Tibial artery (tissue), 4 donors: ENCODE measurements at places on chromosomes 5 and 9.

GRCh38 chr5:50855001-50855400 lies 188.6 kb downstream of the PARP8 start:
- DNase-seq: no peak

GRCh38 chr5:158616707-158617106 lies 483.0 kb downstream of the EBF1 start:
- DNase-seq: no peak

GRCh38 chr9:136363949-136364748 lies 605 bp upstream of the DNLZ start:
- no peak for DNase-seq

- no peak for DNase-seq
These were observed 240.9 kb downstream of the SYK start for GRCh38 chr9:91042541-91042940.

- DNase-seq: no peak
These were observed at the start of gene RANBP3L for GRCh38 chr5:36301858-36302603. Gene RANBP3L, minus strand, starts transcription at chr5:36301902. Its CDS starts 486 bp downstream, at chr5:36301416.

GRCh38 chr5:111337688-111338087 lies 113.5 kb downstream of the CAMK4 start:
- DNase-seq: no peak

DNA sequence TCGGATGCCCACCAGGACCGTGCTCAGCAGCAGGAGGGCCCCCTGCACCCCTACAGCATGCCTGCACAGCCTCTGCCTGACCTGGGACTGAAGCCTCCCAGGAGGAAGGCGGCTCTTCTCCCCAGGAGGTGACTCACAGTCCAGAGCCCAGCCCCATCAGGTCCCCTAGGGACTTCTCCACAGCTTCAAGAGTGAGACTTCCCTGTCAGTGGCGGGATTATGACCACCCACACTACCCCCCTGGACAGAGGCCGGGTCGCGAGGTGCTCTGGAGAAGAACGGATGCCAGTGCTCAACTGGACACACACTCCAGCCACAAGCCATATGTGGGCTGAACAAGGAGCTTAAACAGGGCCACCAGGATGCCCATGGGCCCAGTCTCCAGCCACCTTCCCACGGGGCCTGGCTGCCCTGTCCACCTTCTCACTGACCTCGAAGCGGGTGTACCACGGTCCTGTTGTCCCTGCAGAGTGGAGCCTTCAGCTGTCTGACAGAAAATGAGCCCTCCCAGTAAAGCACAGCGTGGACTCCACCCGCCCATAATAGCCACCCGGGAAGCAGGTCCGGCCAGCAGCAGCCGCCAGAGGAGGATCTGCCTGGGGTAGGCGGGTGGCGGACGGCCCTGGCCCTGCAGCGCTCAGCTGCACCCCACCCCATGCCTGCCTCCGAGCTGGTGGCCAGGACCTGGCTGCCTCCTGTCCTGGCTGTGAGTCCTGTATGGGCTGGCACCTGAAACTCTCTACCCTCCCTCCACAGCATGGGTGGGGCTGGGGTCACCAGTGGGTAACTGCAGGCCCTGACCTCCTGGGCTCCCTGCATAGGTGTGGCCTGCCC lies 54.7 kb downstream of the SEMA4D start:
- DNase-seq: no peak

DNA sequence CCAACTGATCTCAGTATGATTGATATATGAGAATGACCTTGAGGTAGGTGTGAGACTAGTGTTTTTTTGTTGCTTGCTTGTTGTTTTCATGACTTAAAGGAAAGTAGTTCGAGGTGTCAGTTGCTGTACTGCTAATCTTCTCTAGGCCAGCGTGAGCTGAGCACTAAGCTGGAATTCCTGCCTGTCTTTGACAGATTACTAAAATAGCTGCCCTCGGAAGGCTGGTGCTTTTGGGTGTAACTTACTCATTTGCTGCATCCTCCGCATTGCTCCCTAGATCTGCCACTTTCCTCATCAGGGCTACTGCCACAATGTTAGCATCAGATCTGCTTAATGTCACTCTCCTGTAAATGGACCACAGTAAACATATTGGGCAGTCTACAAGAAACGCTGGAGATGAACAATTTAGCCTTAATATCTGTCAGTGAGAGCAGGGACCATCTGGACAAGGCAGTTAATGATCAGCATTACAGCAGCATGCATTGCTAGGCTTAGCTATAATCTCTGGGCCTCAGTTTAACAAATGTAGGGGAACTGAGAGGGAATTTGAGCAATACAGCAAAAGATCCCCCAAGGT lies 106.6 kb upstream of the CDH6 start:
- no peak for DNase-seq

DNA sequence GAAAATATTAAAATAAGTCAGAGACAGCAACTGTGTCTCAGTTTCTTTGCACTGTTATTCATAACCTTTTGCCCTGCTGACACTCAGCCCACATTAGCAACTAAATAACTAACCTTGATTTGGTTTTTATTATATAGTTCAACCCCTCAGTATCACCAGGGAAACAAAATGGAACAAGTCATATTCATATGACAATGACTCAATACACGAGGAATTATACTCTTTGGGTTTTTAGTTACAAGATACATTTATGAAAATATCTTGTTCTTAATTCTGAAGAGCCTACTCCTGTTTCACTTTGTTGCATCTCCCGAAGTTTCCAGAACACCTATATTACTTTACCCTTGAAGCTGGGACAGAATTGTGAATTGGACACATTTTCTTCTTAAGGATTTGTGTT lies 845.4 kb downstream of the EFNA5 start:
- no peak for DNase-seq

- DNase-seq: no peak
These were observed 11.6 kb upstream of the CMBL start for GRCh38 chr5:10319202-10319851.

DNA sequence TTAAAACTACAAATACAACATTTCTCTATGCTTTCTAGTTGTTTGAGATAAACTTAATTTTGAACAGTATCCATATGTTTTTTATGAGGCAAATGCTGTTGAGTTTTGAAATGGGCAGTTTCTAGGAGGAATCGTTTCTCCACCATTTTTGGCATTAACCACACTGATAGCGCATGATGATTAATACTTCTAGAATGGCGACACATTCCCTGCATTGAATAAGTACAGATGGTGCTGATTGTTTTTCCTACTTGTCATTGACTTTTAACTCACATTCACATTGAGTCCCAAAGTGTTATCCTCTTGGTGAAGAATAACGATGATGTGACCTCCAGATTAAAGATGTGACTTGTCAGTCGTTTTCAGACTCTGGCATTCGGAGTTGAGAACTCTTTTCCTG lies 6.5 kb upstream of the CCDC192 start:
- DNase-seq: no peak
